Stimulated activated CD4-positive, alpha-beta T cell treated with anti-CD3 and anti-CD28 coated beads, Interleukin-4, amount 100 ng/mL, for 1 hour (primary cell): ENCODE measurements at places on chromosomes 7 and 10.

GRCh38 chr10:102781921-102782557 lies 38.3 kb downstream of the WBP1L start:
- no peak for DNase-seq

- DNase-seq, result no peak
These were observed 2.8 kb upstream of the DEPP1 start for GRCh38 chr10:44981172-44982113.

DNA sequence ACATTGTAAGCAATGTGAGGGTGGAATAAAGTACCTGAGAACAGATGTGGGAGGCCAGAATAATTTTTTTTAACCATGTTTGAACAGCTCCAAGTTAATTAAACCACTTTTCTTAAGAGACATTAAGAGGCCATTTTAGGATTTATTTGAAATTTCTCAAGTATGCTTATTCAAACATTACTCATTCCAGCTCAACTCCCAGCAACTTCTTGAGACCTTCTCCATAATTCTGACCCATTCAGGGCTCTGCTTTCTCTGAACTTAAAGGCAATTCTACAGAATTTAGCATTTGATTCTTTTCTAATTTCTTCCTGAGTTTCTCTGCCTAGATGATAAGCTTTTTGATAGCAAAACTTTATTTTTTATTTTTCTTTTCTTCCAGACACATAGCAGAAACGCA lies 314.5 kb downstream of the CAMK1D start:
- no peak for DNase-seq

- no peak for DNase-seq
These were observed 116.6 kb upstream of the FOXP2 start for GRCh38 chr7:114298011-114298410.

DNA sequence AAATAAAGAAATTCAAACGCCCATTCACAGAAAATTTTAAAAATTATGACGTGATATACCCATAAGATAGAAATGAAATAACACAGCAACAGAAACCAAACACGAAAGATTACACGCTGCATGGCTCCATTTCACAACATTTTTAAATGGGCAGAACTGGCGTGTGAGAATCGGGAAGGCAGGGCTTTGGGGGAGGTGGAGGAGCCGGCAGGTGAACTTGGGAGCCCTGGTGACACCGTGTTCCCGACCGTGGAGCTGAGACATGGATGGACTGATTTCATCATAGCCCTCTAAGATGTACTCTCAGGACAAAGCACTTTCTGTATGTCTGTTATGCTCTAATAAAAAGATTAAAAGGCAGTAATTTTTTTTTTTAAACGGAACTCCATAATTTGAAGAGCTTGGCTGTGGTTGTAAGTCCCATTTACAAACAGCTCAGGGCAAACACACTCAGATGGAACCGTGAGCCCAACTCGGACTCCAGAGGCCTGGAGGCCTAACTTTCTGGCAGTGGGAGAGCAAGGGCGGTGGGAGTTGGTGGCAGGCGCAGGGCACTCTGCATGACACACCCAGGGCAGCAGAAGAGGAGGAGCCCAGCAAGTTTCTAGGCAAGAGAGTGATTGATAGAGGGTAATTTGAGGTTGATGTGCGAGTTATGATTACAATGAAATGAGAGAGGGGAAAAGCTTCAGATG lies 203.4 kb downstream of the MAD1L1 start:
- DNase-seq, result no peak
